ENCODE measurements at places on chromosomes 13 and 19.

DNA sequence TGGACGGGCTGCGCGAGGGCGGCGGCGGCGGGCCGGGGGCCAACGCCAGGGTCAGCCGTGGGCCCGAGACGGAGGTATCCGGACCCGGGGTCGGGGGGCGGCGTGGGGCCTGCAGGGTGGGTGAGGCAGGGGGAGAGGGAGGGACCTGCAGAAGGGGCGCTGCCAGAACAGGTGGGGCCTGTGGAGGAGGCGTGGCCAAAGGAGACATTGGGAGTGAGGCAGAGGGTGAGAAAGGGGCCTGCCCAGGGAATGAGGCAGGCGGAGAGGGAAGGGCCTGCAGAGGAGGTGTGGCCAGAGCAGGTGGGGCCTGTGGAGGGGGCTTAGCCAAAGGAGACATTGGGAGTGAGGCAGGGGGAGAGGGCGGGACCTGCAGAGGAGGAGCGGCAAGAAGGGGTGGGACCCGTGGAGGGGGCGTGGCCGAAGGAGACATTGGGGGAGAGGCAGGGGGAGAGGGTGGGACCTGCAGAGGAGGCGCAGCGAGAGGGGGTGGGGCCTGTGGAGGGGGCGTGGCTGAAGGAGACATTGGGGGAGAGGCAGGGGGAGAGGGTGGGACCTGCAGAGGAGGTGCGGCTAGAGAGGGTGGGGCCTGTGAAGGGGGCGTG lies 4.2 kb downstream of the PRR36 start:
- peak; percentile 67 for DNase-seq

DNA sequence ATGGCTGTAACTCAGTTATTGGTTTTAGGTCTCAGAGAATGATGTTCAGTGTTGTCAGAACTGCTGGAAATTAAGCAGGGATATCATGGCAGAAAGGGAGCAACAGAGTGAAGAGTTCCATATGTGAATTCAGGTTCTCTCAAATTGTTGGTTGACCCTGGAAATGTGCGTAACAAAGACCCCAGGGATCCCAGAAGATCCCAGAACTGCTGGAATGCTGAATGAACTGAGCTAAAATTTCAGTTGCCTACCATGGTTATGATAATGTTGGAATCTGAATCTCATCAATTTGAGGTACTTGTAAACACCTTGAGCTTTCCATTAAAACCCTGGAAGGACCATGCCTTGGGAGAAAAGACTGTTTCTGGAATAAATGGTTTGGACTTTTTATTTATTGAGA lies 230.8 kb downstream of the GGACT start:
- no peak for DNase-seq

- no peak for DNase-seq
Observed at GRCh38 chr19:1017115-1017905, 3.6 kb downstream of the TMEM259 start.

DNA sequence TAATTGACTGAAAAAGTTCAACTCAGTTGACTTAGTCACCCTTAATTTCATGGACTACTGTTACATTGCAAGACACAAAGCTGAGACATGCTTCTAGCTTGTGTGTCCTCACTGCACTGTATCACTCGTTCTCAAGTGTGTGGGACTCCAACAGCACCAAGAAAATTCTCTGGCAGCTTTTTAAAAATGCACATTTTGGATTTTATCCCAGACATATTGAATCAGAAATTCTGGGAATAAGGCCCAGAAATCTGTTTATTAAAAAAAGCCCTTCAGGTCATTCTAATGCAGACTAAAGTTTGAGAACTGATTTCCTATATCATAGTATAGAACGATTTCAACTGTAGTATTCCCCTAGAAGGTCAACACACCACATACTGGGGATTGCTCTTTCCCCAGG lies 1485.3 kb downstream of the PCDH9 start:
- no peak for DNase-seq

DNA sequence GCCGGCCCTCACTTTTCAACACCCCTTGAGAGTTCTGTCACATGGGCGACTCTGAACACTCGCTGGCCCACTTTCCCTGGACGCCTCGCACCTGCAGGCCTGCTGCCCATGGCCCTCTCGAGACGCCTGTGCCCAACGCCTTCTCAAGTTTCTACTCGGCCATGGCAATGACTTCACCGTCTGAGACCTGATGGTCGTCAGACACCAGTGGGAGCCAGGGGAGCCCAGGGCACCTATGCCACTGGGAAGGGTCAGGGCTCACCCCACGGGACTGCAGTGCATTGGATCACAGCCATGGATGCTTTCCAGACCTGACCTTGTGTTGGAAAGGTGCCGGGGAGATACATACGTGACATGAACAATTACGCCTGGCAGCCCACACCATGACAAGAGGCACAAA lies 60.1 kb downstream of the KLF2 start:
- no peak for DNase-seq

DNA sequence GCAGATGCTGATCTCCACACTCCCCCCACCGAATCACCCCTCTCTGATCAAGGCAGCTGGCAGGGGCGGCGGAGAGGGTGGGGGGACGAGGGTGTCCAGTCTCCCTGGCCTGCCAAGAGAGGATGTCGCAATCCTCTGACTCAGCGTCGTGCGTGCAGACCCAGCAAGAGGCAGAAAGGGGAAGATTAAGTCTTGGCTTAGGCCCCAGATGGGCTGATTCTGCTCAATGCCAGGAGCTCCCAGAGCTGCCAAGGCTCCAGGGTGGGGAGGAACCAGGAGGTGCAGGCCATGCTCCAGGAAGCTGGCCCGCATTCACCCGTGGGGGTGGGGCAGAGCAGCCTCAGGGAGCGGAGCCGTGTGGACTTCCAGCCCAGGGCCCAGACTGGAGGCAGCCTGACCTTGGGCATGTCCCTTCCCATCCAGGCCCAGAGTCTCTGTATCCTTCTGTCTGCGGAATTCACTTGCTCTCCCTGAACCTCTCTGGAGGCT lies 6.6 kb upstream of the BCL3 start:
- DNase-seq, result peak; percentile 94

GRCh38 chr13:51257187-51257586 lies 35.0 kb downstream of the FAM124A start:
- DNase-seq, result no peak

DNA sequence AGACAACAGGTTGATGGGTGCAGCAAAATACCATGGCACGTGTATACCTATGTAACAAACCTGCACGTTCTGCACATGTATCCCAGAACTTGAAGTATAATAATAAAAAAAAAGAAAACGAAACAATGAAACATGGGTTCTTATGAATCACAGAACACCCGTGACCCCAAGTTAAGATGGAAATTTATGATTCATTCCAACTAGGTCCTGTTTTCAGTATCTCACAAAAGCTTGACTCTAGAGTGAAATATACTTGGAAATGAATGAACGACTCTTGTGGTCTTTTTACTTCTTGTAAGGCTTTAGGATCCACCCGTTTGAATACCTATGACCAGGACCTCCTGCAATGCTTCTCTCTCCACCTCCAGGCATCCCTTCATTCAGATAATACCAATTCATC lies 3.5 kb upstream of the LILRB4 start:
- DNase-seq, result no peak
